ENCODE measurements at places on chromosomes 5 and 9.

DNA sequence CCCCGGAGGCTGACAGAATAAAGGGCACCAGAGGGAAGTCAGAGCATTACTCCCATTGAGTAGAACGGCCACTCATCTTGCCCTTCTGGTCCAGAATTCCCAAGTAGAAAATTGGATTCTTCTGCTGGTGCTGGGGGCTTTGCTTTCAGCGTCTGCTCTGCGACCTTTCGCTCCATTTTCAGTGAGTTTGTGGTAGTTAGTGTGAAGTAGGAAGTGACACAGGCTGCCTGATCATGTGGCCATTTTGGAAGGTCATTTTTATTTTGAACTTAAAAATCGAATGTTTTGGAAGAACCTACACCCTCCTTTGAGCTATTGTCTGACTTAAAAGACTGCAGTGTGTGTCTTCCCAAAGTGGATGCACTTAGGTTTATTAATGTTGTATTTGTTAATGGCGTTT is 56.7 kb upstream of the FAM120AOS start:
- no peak for DNase-seq

DNA sequence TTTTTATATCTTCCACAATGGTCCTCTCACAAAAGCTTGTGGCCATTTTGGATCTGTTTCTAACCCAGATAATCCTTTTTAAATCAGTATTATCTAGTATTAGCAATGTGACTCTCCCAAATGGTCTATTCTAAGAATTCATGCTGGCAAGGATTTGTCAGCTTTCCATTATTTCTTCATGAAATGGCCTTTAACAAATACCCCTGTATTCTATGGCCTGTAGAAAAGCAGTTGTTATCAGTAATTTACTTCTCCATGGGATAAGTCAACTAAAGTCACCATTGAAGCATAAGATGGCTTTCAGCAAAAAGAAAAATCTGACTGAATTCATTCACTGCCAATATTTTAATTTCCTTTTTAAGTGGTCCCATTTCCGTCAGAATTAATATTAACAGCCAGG is 346.4 kb upstream of the FAM174A start:
- no peak for DNase-seq

GRCh38 chr9:91736898-91737601 is 213.0 kb downstream of the ROR2 start:
- DNase-seq: no peak

DNA sequence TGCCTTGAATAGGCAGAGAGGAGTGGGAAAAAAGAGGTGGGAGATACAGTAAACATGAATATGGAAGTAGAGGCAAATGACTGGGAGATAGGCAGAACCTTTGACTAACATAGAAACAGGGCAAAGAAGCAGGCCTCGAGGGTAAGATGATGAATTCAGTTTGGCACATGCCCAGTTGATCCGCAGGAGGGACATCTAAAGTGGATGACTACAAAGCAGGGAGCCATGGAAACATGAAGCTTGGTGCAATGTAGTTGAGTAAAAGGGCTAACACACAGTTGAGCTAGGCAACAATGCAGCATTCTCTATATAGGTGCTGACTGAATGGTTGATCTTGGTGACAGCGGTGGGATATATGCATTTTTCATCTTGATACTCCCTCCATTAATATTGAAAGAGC is 253.8 kb downstream of the DMRT2 start:
- no peak for DNase-seq

- no peak for DNase-seq
These were observed 313.4 kb downstream of the MSX2 start for GRCh38 chr5:175037820-175038219.

DNA sequence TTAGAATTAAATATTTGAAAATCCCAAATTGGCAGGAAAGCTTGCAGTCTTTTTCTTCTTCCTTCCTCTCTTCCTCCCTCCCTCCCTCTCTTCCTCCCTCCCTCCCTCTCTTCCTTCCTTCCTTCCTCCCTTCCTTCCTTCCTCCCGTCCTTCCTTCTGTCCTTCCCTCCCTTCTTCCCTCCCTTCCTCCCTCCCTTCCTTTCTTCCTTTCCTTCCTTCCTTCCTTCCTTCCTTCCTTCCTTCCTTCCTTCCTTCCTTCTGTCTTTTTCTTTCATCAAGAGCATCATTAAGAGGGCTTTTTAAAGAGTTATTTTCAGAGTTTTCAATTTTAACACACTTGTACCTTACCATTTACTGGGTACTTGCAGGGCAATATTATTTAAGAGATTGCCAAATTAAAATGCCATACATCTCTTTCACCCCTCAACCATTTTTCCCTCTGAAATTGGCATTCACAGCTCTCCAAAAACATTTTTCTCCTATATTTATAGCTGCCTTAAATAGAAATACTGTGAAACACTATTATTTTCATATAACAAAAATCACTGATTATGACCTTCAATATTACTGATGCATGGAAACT is 99.2 kb upstream of the C6 start:
- DNase-seq: no peak

GRCh38 chr5:120092649-120093048 is 371.5 kb upstream of the PRR16 start:
- DNase-seq: no peak

- no peak for DNase-seq
These were observed 60.1 kb downstream of the COL5A1 start for GRCh38 chr9:134701581-134702259.

DNA sequence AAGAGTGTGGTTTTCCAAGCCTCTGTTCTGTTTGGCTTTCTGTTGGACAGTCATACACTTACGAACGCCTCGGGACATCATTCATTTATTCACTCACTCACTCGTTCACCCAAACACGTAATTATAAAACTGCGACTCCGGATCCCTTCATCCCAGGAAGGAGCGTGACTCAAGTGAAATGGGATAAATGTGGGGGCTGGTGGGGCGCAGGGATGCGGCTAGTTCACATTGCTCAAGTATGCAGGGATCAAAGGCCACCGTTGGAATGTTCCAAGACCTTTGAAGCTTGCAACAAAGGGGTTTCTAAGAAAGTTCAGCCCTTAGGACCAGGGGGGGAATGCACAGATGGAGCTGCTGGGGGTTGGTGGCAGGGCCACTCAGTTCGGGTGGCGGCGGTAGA is 64.2 kb downstream of the CFAP77 start:
- no peak for DNase-seq

DNA sequence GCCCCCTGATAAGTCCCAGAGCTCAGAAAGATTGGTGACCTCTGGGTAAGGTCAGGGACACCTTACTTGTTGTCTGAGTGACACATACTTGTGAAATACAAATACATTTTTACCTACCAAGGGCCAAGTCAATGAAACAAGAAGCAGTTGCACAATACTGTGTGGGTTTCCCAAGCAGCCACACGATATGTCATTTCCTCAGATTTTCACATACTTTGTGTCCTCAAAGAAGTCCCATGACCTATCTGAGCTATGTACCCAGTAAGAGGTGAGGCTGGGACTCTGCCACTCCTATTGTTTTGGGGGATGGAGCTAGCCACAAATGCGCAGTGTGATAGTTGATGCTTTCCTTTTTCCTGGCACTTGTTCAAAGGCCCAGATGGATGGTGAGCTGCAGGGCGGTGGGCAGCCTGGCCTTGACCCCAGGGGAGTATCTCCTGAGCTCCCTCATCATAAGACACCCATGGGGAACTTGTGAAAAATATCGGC is 4.8 kb upstream of the SLC25A51 start:
- DNase-seq: no peak

- no peak for DNase-seq
These were observed 262.6 kb upstream of the MAP3K1 start for GRCh38 chr5:56552612-56553268.

- no peak for DNase-seq
These were observed 38.7 kb downstream of the NEURL1B start for GRCh38 chr5:172679628-172680212.

DNA sequence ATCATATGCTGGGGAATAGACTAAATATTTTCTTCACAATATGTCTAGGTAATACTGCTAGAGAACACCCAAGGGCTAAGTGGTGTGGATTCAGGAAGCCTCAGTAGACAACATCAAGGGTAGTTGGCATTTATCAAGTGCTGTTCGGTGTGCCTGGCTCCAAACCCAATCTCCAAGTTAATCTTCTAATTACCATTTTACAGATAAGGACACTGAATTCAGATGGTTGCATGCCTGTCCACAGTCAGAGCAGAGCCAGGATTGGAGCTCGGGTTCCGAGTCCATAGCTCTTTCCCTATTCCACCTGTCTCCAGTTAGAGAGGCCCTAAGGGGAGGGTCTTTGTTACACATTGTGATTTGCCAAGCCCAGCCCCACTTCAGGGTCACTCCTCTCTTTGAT is 58.2 kb downstream of the FGF18 start:
- DNase-seq: no peak

- no peak for DNase-seq
These were observed 321.0 kb downstream of the ACTL7B start for GRCh38 chr9:108534741-108535140.

DNA sequence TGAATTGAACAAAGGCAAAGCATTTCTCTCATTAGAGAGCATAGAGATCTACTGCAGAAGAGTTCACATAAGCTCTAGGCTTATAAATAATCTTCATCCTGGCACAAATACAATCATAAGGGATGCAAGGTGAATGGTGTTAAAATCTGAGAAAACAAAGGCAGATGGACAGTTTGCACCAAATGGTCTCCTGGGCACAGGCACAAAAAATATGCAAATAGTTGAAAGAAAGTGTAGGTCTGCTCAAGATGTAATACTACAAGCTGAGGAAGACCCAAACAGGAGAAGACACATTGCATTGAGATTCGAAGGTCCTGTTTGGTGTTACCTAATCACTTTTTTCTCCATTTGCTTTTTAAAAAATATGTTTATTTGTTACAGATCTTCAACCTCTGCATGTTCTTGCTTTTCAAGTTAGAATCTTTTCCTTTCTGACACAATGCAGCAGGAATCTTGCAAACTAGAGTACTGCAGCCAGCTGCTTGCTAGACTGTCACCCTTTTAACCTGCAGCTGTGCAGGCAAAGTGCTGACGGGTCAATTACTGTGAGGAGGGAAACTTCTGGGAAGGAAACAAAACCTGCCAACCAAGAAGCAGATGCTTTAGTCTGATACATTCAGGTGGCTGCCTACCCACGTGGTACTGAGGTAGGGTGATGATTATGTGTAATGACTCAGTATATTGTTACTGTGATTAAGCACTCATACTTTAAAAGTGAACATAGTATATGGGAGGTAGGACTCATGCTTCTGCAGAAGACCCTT is 1048.6 kb upstream of the SEMA6A start:
- DNase-seq: no peak

- DNase-seq: no peak
These were observed 6.2 kb downstream of the EXOC3 start for GRCh38 chr5:449151-449550.

DNA sequence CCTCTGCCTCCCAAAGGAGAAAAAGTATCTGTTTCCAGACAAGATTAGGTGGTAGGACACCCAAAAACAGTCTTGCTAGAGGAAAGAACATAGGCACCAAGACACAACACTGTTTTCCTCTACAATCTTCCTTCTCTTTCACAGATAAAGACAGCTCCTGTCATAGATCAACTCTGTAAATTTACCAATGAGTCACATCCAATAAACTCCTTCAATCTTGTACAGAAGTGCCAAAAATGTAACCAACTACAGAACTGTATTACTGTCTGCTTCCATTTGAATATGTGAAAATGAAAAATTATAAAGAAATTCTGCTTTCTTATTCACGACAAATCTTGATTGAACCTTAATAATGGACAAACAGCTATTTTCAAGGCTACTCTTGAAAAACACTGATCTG is 286.9 kb downstream of the PLK2 start:
- no peak for DNase-seq

DNA sequence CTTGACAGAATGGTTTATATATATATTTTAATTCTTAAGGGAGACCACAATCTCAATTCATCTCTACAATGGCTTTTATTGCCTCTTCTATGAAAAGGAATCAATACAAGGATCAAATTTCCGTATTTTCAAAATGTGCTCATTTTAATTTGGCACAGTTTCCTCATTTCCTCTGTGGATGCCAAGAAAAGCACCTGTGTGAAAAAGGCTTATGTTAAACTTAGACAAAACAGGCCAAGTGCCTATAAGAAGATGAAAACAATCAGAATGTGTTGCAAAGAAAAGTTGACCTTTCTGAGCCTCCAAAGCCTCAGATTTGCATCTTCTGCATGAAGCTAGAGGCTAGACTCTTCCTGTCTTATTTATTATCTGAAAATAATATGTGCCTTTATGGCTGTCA is 173.7 kb upstream of the SLC12A2 start:
- no peak for DNase-seq

DNA sequence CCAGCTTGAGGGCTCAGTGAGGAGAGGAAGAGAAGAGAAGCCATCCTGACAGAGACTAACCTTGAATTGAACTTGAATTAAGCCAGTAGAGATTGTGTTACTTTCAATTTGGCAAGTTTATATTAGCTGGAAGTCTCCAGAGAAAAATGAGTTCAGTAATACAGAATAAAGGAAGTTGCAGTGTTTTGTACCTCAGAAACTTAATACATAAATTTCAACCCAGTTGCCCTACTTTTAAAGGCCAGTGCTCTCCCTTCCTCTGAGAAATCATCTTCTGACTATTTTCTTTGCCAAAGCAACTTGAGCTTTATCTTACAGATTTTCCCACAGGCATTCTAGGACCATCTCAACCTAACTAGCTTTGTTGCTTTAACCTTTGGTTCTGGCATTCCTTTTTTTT is 231.0 kb upstream of the GAS1 start:
- no peak for DNase-seq

GRCh38 chr5:148911386-148911785 is 85.0 kb downstream of the ADRB2 start:
- no peak for DNase-seq

DNA sequence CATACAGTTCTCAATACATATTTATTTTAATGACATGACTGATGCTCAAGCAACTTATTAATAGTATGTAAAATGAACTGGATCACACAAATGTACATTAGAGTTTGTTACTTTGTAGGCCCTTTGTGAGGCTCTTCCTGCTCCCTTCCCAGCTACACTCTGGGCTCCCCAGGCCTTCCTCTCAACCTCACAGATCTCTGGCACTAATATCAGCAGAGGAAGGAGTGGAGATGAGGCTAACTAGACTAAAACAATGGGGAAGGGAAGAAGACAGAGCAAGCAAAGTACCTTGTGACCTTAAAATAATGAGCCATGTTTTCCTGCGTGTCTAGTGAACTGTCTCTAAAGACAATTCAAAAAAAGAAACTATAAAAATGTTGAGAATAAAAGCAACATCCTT is 30.3 kb upstream of the TEK start:
- no peak for DNase-seq

- no peak for DNase-seq
These were observed 45.9 kb upstream of the JAK2 start for GRCh38 chr9:4939118-4939561.
